ENCODE measurements at places on chromosomes 16 and 17.

DNA sequence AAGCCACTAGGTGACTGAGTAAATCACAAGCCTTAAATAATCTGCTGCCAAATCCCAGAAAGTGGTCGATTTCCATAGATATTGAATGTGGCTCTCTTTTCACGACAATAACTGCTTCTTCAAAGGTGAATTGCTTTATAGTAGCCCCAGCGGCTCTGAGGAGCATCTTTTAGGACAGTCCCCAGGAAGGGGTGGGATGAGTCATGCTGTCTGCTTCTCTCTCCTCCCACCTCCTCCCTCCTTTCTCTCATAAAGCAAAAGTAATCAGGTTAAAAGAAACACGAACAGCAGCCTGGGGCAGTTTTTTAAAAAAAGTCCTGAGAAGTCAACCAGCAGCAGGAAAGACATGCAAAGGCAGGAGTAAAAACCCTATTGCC, 1.8 kb downstream of the KIAA0513 start:
- DNase-seq, result peak; percentile 77

DNA sequence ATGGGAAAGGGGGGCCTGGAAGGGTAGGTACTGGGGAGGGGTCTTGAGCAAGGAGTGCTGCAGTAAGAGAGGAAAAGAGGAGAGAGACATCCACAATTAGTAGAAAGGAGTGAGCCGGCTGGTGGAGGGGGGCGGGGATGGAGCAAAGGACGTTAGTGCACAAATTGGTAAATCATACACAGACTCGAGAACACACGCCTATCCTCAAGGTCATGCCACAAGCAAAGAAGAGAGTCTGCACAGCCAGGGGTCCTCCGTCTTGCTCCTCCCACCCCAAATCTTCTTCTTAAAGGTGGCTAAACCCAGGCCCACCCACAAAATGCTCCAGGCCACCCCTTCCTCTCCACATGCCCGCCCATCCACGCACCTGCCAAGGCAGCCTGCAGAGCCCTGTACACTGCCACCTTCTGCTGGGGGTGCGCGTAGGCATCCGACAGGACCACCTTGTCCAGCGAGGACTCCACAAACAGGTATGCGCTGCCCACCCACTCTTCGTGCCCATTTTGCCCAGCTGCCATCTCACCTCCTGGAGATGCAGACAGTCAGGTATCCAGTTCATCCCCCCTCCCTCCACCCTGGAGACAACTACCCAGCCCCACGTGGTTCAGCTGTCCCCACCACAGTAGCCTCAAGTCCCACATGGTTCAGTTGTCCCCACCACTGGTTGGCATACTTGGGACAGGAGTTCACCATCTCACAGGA, 3.4 kb downstream of the TRADD start:
- no peak for DNase-seq

- no peak for DNase-seq
Measured at GRCh38 chr17:40836020-40836419, 13.6 kb upstream of the KRT10 start.

GRCh38 chr16:1538804-1539520, 5.5 kb downstream of the TMEM204 start:
- peak; percentile 44 for DNase-seq

- peak; percentile 28 for DNase-seq
Measured at GRCh38 chr17:52106638-52107261, 51.8 kb downstream of the CA10 start.

GRCh38 chr17:27265333-27265732, 28.6 kb upstream of the WSB1 start:
- no peak for DNase-seq

DNA sequence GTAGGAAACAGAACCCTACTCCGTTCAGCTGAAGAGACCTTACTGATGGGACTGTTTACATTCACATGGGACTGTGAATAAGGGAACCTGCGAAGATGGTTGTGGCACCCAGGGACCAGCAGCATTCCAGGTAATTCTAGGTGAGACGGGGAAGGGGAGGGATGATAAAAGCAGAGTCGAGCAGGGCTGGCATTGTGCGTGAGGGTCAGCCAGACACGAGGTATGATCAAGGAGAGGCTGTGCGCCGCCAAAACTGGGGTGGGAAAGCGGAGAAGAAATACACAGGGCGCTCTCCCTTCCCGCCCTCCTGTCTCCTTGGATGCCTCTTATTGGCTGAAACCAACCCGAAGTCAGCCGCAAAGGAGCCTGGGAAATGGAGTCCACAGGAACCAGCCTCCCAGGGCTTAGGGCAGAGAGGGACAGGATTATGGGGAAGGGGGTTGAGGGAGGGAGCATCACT, 38.4 kb upstream of the CSNK2A2 start:
- DNase-seq, result peak; percentile 72

DNA sequence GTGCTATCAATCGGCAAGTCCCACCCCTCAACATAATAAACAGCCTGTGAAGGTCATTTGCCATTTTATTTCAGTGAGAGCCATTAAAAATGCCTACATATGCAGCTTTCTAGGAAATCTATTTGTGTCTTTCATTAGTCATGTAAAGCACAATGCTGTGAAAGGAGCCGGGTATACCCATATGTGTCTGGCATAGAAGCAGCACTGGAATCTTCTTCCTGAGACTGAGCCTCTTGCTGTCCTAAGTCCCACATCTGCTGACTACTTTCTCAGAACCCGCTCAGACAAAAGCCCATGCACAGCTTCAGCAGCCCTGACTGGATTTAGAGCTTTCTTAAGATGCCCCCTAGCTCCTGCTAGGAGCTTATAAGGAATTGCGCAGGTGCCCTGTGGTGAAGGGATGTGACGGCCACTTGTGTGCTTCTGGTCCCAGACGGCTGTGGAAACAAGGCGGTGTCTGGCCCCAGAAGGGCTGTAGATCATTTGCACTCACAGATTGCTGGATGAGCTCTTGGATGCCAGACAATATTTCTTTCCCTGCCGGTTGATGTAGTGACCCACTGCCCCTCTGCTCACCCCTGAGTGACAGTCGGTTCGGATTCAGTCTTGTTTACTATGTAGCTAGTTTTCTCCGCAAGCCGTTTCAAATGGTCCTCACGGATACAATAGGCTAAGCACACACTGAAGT, 172.2 kb downstream of the ANKFN1 start:
- no peak for DNase-seq

All from CD4-positive, alpha-beta T cell treated with Interleukin-17A for 1 hour (primary cell).